ENCODE measurements at places on chromosomes 16 and 17.

DNA sequence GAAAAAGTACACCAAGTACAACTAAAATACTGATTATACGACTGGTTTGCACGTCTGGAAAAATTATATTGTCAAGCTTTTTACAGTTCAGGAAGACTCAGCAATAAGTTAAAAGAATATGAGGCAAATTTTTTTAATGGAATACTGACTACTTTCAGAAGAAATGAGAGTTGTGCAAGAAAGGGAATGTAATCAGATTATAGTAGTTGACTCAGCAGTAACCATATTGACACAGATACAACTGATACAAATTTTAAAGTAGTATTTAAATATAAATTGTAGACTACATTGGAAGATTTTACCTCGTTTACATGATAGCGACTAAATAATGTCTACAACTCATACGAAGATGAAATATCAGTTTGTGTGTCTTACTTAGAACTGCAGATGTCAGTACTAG lies 16.7 kb downstream of the ASGR2 start:
- DNase-seq, result no peak

- DNase-seq, result peak; percentile 27
Measured at GRCh38 chr16:51150165-51150887, 744 bp downstream of the SALL1 start.

DNA sequence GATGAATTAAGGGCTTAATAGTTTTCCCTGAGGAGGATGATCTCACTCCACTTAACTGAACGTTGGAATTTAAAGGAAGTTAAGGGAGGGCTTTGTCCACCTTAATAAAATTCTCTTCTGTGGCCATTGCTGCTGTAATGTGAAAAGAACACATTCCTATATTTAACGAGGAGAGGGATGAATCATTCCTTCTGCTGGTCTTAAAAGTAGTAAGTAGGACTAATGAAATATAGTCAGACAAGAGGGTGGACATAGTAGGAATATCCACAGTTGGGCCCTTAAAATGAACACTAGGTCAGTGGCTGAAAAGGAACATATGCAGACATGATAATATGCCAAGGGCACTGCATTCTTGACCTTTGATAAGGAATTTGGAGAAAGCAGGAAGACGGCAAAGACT lies 405.6 kb downstream of the PMP22 start:
- DNase-seq, result no peak

- no peak for DNase-seq
Measured at GRCh38 chr16:76343769-76344168, 66.6 kb downstream of the CNTNAP4 start.

- no peak for DNase-seq
Measured at GRCh38 chr16:26524846-26525245, 541.9 kb upstream of the C16orf82 start.

GRCh38 chr16:57380671-57381462 lies 8.6 kb downstream of the CX3CL1 start:
- DNase-seq, result no peak

GRCh38 chr17:75511610-75512575 lies 3.4 kb downstream of the CASKIN2 start:
- DNase-seq, result peak; percentile 56

GRCh38 chr16:87580855-87581261 lies 21.4 kb upstream of the JPH3 start:
- DNase-seq, result no peak

- no peak for DNase-seq
Measured at GRCh38 chr17:58388302-58389190, 28.8 kb downstream of the RNF43 start.

- no peak for DNase-seq
Measured at GRCh38 chr17:43601280-43602039, 55.3 kb upstream of the ETV4 start.

- no peak for DNase-seq
Measured at GRCh38 chr17:41772218-41772585, 14.3 kb downstream of the JUP start.

DNA sequence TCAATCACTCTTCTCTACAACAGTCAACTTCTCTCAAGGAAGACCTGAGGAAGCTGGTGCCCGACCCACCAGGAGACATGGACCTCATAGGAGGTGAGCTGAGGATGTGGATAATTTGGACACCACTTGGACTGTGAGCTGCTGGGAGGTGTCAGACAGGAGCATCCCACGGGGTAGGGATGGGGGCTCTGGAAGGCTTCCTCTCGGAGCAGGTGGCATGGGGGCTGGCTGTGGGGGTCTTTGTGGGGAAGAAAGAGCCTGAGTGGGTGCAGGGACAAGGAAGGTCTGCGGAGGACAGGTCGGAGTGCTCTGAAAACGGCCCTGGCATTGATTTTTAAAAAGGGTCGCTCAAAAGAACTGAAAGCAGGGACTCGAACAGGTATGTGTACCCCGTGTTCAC lies 64.0 kb downstream of the TBC1D16 start:
- no peak for DNase-seq

DNA sequence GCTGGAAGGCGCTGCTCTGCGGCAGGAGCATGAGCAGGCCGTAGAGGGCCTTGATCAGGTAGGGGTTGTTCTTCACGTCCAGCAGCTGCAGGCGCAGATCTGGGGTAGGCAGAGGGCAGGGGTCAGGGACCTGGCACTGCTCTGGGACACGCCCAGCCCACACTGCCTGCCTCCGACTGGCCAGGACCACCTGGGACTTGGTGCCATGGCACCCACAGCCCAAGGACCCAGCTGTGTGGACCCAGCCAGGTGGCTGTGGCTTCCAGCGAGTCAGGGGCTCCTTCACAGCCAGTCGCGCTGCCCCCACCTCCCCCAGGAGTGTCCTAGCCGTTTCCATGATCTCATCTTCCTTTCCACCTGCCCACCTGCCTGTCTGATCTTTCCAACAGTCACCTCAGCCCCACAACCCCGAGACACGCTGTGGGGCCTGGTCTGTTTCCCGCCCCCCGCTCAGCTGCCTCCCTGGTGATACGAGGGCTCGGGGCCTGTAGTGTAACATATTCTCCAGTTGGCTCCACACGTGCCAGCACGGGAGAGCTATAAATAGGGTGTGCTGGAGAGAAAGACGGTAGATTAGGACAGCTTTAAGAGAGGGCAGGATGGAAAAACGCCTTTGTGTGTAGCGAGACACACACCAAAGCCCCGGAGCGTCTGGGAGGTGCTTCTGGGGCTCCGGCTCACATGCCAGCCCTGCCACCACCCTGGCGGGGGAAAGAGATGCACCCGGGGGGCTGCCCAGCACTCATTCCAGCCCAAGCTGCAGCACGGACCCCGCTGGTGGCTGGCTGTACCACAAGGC lies 7.2 kb upstream of the MTSS2 start:
- DNase-seq, result no peak

- peak; percentile 22 for DNase-seq
Measured at GRCh38 chr17:79183293-79184158, 108.9 kb downstream of the ENGASE start.

GRCh38 chr16:13970708-13971422 lies 50.9 kb downstream of the ERCC4 start:
- no peak for DNase-seq

DNA sequence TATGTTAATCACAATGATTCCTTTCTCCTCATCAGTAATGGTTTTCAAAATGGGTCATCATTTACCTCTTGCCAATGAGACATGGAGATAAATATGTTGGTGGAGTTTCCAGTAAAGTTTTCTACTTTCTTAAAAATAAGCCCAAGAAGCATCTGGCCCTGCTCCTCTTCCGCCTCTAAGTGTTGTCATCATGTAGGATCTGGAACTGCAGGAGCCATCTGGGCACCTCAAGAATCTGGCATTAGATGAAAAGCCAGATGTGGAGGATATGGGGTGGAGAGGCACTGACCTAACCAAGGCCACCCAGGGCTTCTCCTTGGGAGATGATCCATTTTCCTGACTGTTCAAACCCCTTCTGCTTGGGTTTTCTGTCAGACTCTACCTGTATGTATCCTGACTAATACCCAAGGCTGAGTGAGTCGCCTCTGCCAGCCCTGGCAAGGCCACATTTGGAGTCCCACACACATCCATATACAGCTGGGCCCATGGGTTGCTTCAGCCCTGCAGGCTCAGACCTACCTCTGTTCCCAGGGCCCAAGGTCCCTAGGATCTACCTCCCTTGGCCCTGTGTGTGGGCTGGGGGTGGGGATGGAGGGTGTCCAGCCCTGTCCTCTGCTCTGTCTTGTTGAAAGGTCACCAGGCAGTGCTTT lies 24.6 kb downstream of the CCDC182 start:
- no peak for DNase-seq

DNA sequence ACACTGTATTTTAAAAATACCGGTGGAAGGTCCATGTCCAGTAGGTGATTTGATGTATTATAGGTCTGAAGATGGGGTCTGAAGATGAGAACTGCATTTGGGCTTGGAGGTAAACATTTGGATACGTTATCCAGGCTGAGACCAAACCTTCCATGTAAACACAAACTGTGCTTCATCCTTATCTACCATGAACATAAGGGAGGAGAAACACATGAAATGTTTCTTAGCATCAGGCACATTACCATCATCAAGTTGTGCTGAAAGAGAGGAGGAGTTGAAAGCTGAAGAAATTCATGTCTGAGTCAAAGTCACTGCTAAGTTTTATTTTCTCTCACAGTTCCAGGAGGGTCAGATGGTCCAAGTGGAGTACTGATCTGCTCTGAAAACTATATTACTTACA lies 11.4 kb downstream of the SF3B3 start:
- no peak for DNase-seq

GRCh38 chr17:58783380-58783779 lies 27.7 kb downstream of the PPM1E start:
- peak; percentile 80 for DNase-seq

DNA sequence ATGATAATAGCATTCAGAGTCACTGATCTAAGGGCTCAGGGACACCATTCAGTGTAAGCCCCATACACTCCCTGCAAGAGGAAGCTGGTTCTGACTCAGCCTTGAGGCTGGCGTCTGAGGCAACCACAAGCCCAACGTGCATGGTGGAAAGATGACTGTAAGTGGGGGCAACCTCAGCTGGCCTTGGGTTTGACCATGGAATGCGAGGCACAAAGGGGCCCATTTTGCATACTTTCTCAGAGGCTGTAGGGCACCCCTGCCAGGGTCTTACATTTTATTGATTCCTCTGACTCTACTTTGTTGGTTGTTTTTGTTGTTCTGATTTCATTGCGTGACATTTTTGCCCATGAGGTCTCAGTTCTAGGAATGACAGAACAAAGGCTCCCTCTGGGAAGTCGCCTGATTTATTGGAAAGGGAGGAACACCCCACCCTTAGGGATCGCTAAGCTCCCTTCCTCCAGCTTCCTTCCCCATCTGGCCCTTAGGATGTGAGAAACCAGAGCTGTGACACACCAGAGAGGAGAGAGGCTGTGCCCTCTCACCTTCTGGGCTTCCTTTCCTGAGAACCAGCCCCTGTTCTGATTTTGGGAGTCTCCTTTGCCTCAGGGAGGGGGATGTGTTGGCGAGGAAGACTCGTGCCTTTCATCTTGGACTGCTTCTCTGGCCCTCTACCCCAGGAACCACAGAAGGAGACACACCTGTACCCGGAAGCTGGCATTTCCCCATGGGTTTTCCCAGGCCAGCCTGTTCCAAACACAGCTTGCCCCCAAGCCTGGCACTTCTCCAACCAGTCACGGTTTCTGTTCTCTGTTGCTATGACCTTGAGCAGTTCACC lies 5.6 kb upstream of the CIITA start:
- no peak for DNase-seq

DNA sequence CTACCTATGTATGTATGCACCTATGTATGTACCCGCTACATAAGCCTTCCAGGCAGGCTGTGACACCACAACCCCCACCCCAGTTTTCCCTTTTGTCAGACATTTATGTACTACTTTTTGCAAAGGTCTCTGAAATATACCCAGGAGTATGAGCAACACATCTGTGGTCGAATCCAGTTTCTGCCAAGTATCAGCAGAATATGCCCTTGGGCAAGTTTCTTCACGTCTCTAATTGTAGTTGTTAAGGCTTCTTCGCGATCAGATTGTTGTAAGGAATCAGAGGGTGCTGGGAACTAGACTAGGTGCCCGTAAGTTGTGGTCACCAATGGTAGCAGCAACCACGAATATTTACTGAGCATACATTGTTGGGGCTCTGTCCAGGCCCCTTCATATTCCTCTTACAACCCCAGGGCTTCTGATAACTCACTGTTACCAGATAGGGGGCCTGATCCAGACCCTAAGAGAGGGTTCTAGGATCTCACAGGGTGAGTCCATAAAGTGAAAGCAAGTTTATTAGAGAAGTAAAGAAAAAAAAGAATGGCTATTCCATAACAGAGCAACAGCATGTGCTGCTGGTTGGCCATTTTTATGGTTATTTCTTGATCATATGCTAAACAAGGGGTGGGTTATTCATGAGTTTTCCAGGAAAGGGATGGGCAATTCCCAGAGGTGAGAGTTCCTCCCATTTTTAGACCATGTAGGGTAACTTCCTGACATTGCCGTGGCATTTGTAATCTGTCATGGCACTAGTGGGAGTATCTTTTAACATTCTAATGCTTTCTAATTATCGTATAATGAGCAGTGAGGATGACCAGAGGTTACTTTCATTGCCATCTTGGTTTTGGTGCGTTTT lies 16.6 kb downstream of the NUDT7 start:
- no peak for DNase-seq

DNA sequence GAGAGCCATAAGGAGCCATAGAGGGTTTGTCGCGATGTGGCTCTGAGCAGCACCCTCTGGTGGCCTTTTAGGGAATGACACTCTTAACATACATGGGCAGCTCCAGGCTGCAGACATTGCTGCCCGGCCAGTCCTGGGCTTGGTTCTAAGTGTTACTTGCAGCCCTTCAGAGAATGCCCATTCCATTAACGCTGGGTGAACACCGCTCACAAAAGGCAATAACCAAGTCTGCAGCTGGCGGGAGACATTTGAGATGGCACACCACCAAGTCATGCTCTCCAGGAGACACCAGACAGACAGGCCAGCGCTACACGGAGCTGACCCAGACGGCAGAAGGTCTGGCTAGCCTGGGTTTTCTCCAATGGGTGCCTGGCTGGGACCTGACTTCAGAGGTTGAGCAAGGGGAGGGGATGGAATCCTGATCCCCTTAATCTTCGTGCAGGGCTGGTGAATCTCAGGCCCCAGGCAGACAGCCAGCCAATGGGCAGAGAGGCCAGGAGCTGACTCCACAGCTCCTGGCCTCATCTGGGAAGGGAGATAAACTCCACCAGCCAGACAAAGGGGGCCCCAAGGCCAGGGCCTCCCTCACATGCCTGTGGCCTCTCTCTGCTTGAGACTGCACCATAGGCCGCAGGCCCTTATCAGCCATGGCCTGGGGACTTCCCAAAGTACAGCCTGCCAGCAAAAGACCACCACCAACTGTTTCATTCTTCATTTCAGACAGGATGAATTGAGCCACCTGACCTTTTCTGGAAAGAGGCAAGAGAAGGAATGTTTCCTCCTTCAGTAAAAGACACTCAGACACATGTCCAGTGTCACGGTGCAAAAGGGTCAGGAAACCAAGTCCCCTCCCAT lies 58.8 kb downstream of the ZDHHC7 start:
- peak; percentile 63 for DNase-seq

- DNase-seq, result no peak
Measured at GRCh38 chr17:44595216-44595775, 38.0 kb downstream of the FZD2 start.

GRCh38 chr16:19991614-19992013 lies 82.1 kb downstream of the GPR139 start:
- DNase-seq, result no peak

GRCh38 chr17:55641676-55642081 lies 81.0 kb downstream of the TMEM100 start:
- peak; percentile 1 for DNase-seq

GRCh38 chr16:12422233-12422632 lies 381.5 kb downstream of the CPPED1 start:
- no peak for DNase-seq

- DNase-seq, result no peak
Measured at GRCh38 chr16:73032541-73033270, 15.2 kb downstream of the ZFHX3 start.
